ENCODE measurements at places on chromosomes 4 and X. TPM values are rescaled to one million over a fixed set of nuclear protein-coding genes. Genes with fewer than 3 reads are reported as not detected.

METTL14 gene
- 8.0 TPM for total RNA-seq

NUDT11 gene
- 2.1 TPM for total RNA-seq

DNA sequence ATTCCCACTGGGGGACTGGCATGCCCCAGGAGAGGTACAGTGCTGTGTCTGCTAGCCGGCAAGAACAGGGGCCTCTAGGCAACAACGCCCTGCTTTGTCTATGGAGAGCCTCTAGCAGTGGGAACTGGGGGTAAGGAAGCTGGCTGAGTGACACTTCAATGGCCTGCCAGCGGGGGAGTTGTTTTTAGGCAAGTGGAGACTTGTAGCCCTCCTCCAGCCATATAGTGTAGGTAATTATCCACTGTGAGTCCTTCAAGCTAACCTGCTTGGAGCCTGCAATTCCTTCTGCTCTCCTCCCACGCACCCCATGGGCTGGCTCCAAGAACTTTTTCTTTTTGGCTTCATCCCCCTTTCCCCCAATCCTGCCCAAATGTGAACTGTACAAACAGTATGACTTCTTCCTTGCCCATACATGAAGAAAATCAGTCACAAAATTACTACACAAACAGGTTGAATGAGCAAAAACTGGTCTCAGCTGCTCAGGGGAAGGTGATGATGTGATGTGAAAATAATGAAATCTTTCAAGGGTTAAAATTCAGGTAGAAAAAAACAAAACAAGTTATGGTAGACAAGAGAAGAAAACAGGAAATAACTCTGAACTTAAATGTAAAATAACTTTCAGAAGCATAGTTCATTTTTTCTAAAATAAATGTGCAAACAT is 33.1 kb downstream of the LEF1 start:
- H3K27me3 ChIP-seq: no peaks in the 10 kb centered on the region
- no peak overlapping the region for H3K4me3 ChIP-seq
- H3K27ac ChIP-seq: no peak overlapping the region
- H3K4me1 ChIP-seq: no peaks in the 10 kb centered on the region
- no peaks in the 10 kb centered on the region for H3K36me3 ChIP-seq
- DNase-seq: no peak

DNA sequence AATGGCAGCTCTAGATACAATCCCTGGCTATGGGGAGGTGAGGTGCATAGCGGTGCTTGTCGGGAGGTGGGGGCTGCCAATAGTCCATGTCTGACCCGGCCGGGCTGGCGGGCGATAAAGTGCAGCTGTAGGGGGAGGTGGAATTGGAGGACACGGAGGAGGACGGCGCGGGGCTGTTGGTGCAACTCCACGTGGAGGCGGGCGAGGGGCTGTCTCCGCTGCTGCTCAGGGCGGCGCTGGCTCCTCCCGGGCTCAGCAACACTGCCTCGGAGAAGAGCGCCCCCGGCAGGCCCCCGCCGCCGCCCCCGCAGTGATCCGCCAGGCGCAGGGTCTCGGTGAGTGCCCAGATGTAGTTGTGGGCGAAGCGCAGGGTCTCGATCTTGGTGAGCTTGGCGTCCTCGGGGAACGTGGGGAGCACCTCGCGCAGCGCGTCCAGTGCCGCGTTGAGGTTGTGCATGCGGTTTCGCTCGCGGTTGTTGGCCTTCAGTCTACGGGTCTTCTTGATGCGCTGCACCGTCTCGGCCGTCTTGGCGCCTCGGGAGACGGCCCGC is 1.3 kb downstream of the NEUROG2 start:
- H3K4me1 ChIP-seq: peaks cover 48% of the 10 kb centered on the region
- peaks cover 3% of the 10 kb centered on the region for H3K27me3 ChIP-seq
- no peaks in the 10 kb centered on the region for H3K36me3 ChIP-seq

RP2 gene
- total RNA-seq: 0.99 TPM

Data from body of pancreas (tissue), 4 donors.